ENCODE measurements at places on chromosomes 11 and 22.

DNA sequence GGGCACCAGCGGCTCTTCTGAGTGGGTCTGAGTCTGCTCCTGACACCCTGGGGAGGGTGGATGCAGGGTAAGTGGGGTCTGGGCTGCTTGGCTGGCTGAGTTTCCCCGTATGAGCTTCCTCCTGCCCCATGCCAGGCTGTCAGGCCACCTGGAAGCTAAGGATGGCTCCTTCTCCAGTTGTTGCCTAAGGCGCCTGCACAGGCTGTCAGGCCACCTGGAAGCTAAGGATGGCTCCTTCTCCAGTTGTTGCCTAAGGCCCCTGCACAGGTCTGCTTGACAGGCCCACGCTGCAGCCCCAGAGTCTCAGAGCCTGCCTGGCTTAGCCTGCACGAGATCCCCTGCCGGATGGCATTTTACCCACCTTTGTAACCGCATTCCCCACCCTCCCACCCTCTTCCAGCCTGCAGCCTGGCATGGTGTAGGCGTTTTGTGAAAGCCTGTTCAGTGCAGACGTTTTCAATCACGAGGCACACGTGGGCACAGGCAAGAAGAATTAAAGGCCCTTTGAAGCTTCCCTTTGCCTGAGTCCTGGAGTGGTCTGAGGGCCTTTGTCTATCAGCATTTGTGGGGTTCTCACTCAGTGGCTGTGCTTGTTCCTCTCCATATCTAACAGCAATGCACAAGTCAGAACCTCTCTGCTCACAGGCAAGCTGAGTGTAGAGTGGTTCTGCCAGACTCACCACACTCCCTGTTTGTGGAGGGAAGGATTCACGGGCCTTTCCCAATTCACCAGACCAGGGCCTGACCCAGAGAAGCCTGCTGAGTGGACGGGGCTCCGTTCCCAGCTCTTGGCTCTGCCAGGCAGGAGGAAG is 40.2 kb upstream of the B3GAT1 start:
- no peak for DNase-seq

DNA sequence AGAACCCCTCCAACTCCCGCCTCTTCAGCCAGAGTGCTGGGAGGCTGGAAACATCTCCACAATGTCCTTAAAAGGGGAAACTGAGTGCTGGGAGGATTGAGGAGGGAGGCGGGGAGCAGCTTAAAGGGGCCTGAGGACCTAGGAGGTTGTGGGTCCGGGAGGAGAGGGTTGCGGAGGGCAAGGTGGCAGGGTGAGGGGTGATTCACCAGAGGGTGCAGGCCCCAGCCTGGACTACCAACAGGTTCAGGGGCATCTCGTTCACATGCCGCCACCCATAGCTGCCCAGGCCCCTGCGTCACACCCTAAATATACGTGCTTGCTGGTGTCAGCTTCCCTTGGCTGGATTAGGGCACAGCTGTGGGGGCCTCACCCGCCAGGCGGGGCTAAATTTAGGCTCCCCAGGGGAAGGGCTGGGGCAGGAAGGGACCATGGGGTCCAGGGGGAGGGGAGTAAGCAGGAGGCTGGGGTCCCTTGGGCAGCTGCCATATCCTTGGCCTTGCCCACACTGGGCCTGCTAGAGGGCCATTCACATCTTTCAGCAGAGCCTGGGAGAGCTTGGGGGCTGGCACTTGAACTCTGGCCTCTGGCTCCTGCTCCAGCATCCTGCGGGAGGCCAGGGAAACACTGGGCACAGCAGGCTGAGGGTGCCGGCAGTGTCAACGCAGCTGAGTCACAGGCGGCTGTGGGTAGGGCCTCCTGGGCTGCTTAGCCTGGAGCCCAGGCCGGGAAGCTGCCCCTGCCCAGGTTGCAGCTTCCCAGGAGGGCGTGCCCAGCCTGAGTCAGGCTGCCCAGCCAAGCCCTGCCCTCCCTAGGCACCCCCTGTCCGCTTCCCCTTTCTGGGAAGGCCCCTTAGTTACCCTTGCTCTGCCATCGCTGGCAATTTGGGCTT is 1.3 kb downstream of the EHBP1L1 start:
- peak; percentile 71 for DNase-seq

DNA sequence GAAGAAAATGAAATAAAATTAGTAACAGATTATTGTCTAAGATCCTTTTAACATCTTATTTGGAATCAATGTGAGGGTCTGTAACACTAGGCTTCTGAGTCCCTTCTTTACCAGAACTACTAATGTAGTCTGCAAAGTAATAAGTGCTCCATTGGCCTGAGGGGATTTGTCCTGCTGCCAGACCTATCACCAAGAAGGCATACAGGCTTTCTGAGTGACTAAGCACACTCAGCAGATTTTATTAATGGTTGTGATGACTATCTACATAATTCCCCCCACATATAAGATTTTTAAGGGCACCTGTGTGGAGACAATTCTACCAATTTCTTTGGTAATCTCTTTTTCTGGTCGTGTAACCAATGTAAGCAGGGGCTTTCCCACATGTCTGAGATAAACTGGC is 365.0 kb upstream of the FAT3 start:
- DNase-seq = no peak

GRCh38 chr11:62569611-62570010 is 4.1 kb downstream of the EEF1G start:
- no peak for DNase-seq
